ENCODE measurements at places on chromosomes 16 and 17.

GRCh38 chr17:81271226-81271625 lies 23.9 kb downstream of the SLC38A10 start:
- no peak for DNase-seq

- no peak for DNase-seq
Observed at GRCh38 chr16:48432136-48432535, 46.9 kb upstream of the SIAH1 start.

- DNase-seq: no peak
Observed at GRCh38 chr16:72873853-72874252, 174.1 kb downstream of the ZFHX3 start.

DNA sequence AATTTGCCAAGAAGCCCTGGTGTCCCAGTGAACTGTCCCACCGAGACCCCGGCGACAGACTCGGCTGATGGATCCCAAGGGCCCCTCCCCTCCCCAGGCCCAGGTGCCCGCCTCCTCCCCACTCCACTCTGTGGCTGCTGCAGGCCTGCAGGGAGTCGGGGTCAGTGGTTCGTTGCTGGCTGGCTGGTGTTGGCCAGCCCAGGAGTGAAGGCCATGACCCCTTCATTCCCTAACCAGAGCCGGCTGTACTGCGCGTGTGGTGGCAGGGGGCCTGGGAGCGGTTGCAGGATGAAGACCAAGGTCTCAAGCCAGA lies 9.2 kb upstream of the TBX2 start:
- DNase-seq: no peak

DNA sequence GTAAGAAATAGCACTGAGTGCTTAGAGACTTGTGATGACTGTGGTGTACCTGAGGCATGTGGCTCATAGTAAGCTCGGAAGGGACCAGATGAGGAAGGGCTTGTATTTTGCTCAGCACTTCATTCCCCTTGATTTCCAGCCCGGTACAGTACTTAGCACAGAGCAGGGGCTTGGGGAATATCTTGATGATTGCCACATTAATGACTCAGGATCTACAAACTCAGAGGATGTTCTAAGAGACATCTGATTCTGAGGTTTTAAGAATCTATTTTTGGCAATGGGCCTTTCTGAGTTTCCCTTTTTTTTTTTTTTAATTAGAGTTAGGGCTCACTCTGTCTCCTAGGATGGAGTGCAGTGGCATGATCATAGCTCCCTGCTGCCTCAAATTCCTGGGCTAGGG lies 9.1 kb downstream of the ASPHD1 start:
- no peak for DNase-seq

DNA sequence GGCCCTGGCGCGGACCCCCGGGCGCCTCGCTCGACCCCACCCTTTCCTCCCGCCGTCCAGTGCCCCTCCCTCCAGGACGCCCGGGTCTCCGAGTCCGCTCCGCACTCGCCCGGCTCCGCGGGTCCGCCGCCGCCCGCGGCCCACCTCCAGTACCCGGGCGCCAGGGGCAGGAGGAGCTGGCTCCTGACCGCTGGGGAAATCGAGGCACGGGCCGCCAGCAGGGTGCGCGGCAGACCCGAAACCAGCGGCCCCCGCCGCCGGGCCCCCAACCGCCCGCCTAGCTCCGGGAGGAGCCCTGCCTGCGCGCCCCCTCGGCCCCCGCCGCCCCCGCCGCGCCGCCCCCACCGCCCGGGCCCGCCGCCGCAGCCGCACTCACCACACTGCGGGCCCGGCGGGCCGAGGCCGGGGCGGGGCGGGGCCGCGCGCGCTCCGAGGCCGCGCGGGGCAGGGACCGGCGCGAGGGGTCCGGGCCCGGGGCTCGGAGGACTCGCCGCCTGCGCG lies 333 bp downstream of the MAFG start:
- no peak for DNase-seq

GRCh38 chr16:87570938-87571867 lies 31.1 kb upstream of the JPH3 start:
- DNase-seq: no peak

GRCh38 chr17:45227101-45227925 lies 5.6 kb downstream of the FMNL1 start:
- DNase-seq: no peak

DNA sequence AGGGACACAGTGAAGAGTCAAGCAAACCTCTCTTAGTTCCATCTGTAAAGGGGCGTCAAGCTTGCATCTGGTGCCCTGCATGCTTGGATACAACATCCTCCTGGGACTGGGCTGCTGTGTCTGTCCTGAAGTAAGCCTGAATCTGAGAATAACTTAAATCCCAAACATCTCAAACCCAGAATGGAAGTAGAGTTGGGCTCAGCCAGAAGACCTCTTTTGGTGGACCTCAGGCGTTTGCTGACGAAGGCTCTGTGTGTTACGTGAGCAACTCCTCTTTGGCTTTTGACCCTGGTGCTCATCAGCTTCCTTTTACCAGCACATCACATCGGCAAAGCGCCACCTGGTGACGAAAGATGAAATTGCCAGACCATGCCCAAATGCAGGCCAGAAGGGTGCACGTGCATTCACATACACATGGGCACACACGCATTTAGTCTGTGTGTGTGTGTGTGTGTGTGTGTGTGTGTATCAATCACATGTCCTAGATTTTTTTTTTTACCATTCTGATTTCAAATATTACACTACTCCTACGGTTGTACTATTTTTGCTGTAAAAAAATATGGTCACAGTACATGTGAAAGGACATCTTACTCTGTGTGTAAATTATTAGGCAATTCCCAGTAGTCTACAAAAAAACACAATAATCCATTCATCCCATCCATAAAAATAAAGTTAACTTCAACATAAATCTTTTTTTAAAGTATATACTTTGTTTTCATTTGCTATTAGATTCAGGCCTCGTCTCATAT lies 41.1 kb upstream of the FOXJ1 start:
- DNase-seq: peak; percentile 52

GRCh38 chr17:10327640-10328039 lies 45.2 kb downstream of the MYH13 start:
- no peak for DNase-seq

DNA sequence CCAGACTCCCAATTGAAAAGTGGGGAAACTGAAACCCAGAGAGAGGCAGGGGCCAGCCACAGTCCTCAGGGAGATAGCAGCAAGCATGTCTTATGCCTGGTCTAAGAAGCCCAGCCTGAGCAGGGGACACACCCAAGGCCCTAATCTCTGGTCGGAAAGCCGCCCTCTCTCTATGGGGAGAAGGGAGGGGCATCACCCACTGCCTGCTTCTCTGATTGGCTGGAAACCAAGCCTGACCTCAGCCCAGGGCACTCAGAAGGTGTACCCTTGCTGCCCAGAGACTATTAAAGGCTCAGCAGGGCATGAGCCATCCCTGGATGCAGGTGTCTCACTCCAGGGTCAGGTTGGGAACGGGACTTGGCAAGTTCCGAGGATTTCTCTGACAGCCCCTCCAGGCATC lies 5.7 kb upstream of the KRT13 start:
- DNase-seq: peak; percentile 25

DNA sequence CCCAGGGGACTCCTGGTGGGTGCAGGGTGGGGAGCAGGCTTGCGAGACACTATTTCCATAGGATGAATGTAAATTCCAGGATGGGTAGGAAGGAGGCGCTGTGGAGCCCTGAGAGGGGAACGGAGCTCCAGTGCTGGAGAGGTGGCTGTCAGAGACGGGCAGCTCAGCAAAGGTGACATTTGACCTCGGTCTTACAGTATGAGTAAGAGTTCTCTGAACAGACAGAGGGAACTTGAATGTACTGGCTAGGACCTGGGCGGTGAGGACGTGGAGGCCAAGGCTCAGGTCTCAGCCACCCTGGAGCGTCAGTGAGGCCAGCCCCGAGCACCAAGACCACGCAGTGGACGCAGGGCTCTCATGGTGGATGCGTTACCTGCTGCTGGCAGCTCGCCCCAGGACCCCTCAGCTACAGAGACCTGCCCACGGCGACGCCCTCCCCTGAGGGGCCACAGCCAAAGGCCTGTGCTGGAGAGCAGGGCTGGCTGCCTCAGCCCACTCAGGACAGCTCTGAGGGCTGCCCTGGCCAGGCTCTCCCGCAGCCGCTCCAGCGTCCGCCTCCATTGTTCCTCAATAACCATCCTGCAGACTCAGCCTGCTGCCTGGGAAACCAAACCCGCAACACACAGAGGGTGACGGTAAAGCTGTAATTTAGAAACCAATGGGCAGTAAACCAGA lies 65.9 kb upstream of the TNRC6C start:
- DNase-seq: no peak

GRCh38 chr16:68257251-68257905 lies 6.9 kb upstream of the SLC7A6 start:
- DNase-seq: peak; percentile 54

DNA sequence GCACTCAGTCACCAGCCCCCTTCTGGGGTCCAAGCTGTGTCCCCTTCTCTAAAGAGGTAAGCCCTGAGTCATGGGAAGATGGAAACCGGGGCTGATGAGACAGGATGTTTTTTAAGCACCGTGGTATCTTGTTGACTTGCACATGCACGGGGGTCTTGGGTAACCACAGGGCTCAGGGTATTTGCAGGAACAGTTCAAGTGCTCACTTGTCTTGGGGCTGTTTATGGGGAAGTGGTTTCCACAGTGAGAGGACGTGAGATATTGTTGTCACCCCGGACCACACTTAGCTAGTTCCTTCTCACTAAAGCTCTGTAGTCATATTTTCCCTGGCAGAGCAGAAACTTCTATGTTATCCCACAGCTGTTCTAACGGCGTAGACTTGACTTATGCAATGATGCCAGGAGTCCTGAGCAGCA lies 7.7 kb downstream of the CCL3L1 start:
- no peak for DNase-seq

- DNase-seq: no peak
Observed at GRCh38 chr16:11423315-11424117, 78.3 kb downstream of the RMI2 start.

- DNase-seq: peak; percentile 8
Observed at GRCh38 chr17:38697061-38697820, 7.8 kb upstream of the MLLT6 start.

DNA sequence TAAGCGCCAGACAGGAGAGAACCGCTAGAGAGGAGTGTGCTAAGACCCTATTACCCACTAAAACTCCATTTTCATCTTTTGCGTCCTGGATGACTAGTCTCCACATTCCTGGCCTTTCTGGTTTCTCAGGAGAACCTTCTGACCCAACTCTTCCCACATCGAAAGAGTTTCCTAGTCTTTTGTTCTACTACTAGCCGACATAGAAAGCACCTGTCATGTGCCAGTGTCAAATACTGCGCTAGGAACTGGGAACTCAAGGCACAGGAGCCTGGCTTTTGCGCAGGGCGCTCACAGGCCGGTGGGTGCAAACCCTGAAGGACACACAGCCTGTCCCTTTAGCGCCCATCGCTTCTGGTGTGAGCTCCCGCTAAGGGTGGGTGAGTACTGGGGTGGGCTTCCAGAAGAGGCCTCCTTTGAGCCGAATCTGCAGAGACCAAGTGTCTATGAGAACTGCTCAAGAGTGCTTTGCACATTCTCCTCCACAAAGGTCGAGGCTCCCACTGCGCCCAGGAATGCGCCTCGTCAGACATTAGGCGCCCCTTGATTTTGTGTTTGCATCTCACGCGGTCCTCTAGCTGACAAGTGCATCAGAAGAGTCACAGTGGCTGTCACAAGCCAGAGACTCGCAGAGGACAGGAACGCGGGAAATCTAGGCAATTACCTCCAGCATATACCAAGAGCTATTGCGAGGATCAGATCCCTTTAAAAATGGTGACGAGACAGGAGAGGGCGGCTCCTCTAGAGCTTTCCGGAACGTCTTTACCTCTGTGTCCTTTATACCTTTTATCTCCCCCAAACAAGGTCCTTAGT lies 2.0 kb upstream of the PSMB3 start:
- no peak for DNase-seq

GRCh38 chr16:46800494-46800893 lies 30.5 kb downstream of the C16orf87 start:
- DNase-seq: no peak

DNA sequence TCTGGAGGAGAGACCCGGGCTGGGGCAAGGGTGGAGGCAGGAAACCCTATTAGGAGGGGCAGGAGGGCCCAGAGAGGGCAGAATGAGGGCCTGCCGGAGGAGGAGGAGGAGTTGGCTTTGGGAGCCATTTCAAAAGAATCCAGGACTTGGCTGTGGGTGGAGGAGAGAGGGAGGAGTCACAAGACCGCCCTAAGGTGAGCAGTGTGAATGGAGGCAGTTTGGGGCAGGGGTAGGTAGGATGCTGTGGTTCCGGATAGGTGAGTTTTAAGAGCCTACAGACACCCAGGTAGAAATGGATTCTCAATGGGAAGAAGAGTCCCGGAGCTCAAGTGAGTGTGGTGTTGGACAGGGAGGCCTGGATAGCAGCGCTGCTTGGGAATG lies 80.3 kb downstream of the ARHGAP23 start:
- no peak for DNase-seq

DNA sequence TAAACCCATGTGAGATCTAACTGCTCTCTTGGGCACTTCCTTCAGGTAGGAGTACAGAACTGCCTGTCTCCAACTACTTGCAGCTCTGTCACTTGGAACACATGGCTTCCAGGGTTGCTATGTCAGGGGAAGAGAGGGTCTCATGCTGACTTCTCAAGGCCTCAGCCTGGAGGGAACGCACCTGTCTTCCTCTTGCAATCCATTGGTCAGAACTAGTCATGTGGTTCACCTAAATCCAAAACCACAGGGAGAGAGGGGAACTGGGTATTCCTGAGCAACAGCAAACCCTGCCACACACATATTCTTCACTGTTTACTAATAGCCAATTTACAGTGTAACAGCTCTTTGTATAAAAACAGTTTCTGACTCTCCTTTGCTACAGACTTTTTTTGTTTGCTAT lies 206.1 kb downstream of the KCNJ2 start:
- no peak for DNase-seq

- no peak for DNase-seq
Observed at GRCh38 chr16:3065742-3066439, 451 bp downstream of the IL32 start.

DNA sequence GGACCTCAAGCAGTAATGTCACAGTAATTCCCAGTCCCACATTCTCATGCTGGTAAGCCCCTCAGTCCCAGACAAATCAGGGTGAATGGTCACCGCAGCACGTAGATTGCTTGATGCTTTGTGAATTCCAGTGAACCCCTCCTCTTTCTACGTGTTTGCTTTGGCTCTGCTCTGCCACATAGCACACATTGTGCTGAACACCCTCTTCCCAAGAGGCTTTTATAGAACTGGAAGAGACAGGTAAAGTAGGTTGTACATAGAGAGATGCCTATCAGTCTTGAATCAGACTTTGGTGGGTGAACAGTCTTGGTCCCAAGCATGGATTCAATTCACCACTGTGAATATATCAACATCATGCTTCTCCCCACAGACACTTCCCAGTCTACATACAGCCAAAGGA lies 579 bp upstream of the KRTAP9-6 start:
- DNase-seq: no peak

DNA sequence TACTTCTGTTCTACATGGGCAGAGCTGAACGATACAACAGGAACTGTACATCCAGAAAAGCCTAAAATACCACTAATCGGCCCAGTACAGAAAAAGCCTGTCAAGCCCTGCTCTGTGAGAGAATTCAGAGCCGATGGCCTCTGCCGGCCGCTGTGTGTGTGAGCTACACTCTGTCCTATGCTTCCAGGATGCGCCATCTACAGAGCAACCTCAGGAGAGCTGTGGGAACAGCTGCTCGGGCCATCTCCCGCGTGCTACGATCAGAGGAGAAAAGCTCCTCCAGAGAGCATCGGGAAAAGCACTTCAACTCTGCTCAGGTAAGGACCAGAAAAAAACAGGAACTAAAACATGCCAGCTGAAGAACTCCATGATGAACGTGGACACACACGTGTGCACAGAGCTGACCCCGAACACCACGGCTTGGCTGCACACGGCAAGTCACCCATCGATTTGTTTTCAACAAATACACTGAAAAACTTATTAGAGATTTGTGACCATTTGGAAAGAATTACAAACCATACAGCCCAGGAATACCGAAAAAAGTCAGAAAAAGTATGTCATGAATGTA lies 115.9 kb downstream of the ANKRD11 start:
- peak; percentile 32 for DNase-seq

GRCh38 chr16:84579936-84580335 lies 37.9 kb downstream of the COTL1 start:
- no peak for DNase-seq

Measured in NCI-H510A (cell line).